ENCODE measurements at places on chromosomes 4 and X. TPM values are rescaled to one million over a fixed set of nuclear protein-coding genes. Genes with fewer than 3 reads are reported as not detected.

FAAH2 gene
- total RNA-seq, result 0.92 TPM

PDZD4 gene
- total RNA-seq, result 0.04 TPM

NWD2 gene
- total RNA-seq, result not detected

SPANXB1 gene
- total RNA-seq, result not detected

SH3D19 gene
- total RNA-seq, result 39.4 TPM

Measured in foreskin keratinocyte (primary cell).